ENCODE measurements at places on chromosomes 4 and X.
A peak's percentile ranks its signal among the peaks of the same experiment; 100 is the strongest.

- no peaks in the 10 kb centered on the region for H3K36me3 ChIP-seq
- H3K27me3 ChIP-seq = no peaks in the 10 kb centered on the region
- no peak overlapping the region for H3K27ac ChIP-seq
- H3K4me1 ChIP-seq = no peaks in the 10 kb centered on the region
- no peak overlapping the region for H3K4me3 ChIP-seq
Measured at GRCh38 chr4:70473679-70474078, 1.7 kb downstream of the MUC7 start.

DNA sequence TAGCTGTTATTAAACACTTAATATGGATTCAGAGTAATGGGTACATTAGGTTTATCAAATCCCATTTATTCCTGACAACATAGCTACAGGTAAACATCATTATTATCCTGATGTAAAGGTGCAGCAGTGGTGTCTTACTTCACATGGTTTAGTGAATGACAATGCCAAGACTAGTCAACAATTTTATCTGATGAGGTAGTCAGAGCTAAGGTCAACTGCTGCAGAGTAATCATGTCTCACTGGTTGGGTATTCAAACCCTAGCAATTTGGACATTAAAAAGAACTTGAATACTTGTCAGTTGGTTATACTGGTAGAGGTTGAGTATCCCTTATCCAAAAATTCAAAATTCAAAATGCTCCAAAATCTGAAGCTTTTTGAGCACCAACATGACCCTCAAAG is 117.6 kb downstream of the MAB21L2 start:
- no peaks in the 10 kb centered on the region for H3K36me3 ChIP-seq
- no peaks in the 10 kb centered on the region for H3K4me1 ChIP-seq
- no peak overlapping the region for H3K27ac ChIP-seq
- no peaks in the 10 kb centered on the region for H3K27me3 ChIP-seq
- no peak overlapping the region for H3K4me3 ChIP-seq
- DNase-seq = no peak

DNA sequence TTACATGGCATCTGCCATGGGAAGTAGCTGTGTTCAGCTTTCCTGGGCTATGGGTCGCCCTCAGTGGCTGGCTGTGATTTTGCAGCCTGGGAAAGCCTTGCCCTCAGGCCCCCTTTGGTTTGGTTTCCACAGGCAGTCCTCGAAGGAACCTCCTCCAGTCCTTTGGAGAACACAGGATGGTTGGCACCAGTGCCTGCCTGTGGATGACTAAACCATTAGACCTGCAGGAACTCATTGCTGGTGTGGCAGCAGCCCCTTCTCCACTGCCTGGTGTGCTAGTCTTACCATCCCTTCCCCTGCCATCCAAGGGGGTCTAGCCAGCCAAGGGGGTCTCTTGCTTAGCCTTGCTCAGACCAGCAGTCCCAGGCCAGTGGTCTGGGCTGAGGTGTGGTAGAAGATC is 71.4 kb upstream of the PJA1 start:
- H3K36me3 ChIP-seq = no peaks in the 10 kb centered on the region
- DNase-seq = no peak
- no peak overlapping the region for H3K27ac ChIP-seq
- no peaks in the 10 kb centered on the region for H3K27me3 ChIP-seq
- H3K4me3 ChIP-seq = no peak overlapping the region
- H3K4me1 ChIP-seq = no peaks in the 10 kb centered on the region

DNA sequence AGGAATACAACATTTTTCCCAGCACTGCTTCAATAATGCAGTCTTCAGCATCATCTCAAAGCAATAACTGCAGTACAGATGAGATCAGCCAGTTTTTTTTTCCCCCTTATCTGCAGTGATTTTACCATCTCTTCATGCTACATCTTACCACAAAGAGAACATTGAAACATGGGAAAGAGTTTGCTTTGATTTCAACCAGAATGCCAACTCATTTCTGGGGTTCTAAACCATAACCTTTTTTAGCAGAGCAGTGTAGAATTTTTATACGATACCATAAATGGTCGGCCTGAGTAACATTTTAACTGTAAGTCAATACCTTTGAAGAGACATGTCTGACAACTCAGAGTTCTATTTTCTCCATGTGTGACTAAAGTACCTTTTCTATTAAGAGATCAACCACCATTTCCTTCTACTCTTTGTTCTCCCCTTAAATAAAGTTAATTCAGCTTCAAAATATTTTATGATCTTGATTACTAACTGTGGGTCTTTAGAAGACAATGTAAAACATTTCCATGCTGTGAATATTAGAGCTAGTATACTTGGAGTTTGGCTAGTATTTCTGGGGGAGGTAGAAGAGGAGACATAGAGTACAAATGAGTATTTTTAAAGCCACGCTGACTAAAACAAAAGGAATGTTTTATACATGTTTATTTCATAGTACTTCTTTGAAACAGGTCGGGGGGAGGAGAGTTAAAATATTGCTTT is 69.1 kb downstream of the TET2 start:
- no peak for DNase-seq
- no peaks in the 10 kb centered on the region for H3K27me3 ChIP-seq
- H3K4me3 ChIP-seq = no peak overlapping the region
- no peaks in the 10 kb centered on the region for H3K4me1 ChIP-seq
- H3K36me3 ChIP-seq = no peaks in the 10 kb centered on the region

- H3K36me3 ChIP-seq = no peaks in the 10 kb centered on the region
- peak; percentile 22 for DNase-seq
- no peaks in the 10 kb centered on the region for H3K27me3 ChIP-seq
- no peak overlapping the region for H3K4me3 ChIP-seq
- peaks cover 2% of the 10 kb centered on the region for H3K4me1 ChIP-seq
- H3K27ac ChIP-seq = no peak overlapping the region
Measured at GRCh38 chrX:40207626-40208025, 109.9 kb upstream of the BCOR start.

GRCh38 chrX:15293451-15293850 is 22.0 kb downstream of the ASB11 start:
- no peak overlapping the region for H3K27ac ChIP-seq
- DNase-seq = no peak
- H3K27me3 ChIP-seq = no peaks in the 10 kb centered on the region
- H3K4me1 ChIP-seq = no peaks in the 10 kb centered on the region

- H3K27ac ChIP-seq = no peak overlapping the region
- no peak for DNase-seq
- no peaks in the 10 kb centered on the region for H3K36me3 ChIP-seq
- H3K4me1 ChIP-seq = no peaks in the 10 kb centered on the region
Measured at GRCh38 chr4:156193800-156194199, 240.1 kb upstream of the CTSO start.

Measured in naive thymus-derived CD4-positive, alpha-beta T cell (primary cell).